NB4 (cell line): ENCODE measurements at places on chromosomes 16 and 17.

DNA sequence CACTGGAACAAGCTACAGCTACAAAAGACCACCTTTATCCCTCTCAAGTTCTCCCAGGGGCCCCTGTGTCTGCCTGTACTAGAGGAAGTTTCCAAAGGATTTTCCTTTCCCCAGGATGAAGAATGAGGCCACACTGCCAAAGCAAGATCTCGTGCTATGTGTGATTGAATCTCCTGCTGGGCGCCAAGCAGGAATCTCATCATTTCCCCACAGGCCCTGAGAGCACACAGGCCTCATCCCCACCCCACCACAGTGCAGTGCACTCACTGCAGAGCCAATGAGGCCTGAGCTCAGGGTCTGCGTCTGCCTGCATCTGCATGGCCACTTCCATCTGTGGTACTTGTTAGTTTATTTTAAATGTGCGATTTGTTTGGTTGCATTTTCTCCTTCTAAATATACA, 387.4 kb upstream of the ASIC2 start:
- DNase-seq = no peak

DNA sequence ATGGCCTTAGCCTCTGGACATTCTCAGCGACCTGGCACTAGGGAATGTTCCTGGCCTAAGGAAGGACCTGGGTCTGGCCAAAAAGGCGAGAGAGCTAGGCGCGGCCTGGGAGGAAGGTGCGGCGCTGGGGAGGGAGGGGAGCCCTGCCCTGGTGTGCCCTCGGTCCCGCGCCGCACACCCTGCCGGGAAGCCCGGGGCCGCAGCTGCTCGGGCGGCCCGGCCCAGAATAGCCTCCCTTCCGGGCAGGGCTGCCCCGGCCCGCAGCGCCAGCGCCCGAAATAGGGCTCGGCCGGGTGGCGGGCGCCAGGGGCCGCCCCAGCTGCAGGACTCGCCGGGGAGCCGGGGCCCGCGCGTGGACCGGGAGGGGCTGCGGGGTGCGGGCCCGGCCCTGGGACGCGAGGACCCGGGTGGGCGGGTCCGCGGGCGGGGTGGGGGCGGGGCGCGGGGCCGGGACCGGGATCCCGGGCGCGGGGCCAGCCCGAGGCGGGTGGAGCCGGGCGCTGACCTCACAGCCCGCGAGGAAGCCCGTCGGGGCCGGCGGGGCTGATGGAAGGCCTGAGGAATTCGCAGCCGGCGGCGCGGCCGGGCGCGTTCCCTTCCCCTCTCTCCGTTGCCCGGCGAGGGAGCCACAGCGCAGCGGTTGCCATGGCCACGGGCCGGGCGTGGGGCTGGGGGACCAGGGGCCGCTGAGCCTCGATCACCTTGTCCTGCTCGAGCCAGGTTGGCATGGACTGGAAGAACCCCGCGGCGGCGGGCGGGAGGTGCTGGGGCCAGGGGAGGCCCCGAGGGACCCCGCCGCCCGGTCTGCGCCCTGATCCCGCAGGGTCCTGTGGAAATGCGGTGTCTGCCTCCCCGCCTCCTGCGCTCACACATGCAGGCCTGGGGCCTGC, 18.1 kb downstream of the SOCS3 start:
- DNase-seq = no peak

DNA sequence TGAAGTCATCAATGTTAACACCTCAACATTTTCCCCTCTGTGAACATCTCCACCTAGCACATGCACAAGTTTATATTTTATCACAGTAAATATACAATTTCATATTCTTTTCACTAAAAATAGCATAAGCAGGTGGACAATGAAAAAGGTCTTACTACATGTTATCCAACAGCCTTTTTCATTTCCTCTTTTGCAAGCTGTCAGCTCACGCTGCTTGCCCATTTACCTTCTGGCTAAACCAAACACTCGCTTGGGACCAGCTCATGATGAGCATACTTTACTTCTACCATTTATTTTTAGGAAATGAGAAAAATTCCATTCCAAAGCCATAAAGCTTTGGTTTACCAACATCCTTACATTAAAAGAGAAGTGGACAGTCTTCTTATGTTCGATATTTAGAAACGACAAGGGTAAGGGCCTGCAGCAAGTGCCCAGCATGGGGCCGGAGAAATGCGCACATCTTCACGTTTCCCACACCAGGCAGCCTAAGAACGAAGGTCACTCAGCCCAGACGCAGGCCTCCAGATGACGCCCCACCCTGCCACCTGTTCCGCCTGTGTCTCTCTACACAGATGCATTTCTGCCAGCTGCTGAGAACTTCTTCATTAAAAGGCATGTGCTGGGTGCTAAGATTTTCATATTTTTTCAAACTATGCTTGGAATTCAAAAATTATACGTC, 13.9 kb downstream of the SNN start:
- DNase-seq = peak; percentile 24

- DNase-seq = no peak
These were observed 427 bp downstream of the PPP1R1B start for GRCh38 chr17:39627047-39627711.

DNA sequence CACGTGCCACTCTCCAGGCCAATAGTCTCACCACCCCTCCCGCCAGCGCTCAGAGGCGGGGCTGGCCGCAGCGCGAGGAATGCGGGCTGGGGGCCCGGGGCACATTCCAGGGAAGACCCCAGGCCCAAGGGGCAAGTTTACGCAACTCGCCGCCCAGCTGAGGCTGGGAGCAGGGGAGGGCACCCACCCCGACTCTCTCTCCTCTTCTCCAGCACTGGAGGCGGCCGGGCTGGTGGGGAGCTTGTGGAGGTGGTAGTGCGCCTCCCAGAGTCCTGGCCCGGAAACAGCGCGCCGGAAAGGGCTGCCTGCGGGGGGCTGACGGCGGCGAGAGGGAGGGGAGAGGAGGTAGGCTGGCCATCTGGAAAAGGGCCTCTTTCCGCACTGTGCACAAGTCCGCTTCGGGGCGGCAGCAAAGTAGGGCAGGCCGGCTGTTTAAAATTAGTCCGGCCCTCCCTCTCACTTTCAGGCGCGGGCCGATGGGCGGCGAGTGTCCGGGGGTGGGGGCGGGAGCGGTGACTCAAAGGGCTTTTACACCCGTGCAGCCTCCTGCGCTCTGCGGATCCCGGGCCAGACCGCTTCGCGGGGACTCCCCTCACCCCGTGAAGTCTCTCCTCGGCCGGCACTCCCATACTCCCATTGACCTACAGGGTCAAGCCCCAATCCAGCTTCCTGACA, 1.1 kb downstream of the FHOD1 start:
- DNase-seq = peak; percentile 97

GRCh38 chr17:28773736-28774135, 29.9 kb downstream of the TRAF4 start:
- no peak for DNase-seq

- no peak for DNase-seq
These were observed 10.8 kb downstream of the LRRC3C start for GRCh38 chr17:39938140-39938869.

DNA sequence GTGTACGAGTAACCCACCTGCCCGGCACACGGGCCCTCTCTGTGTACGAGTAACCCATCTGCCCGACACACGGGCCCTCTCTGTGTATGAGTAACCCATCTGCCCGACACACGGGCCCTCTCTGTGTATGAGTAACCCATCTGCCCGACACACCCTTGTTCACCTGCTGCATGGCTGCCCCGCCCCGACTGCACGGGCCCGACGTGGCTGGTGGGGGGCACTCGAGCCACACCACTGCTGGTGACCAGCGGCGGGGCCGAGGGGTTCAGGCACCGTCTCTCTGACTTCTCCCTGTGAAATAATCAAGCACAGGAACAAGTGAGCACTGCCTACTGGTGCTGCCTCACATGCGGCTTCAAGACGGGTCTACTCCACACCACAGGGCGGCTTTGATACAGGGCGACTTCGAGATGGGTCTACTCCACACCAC, 22.1 kb downstream of the MAP1LC3B start:
- DNase-seq = no peak
